ENCODE measurements at places on chromosomes 5 and 9. TPM values are rescaled to one million over a fixed set of nuclear protein-coding genes. Genes with fewer than 3 reads are reported as not detected.

GPRIN1 gene
- total RNA-seq, result 7.1 TPM

SLC9A3 gene
- 2.4 TPM for total RNA-seq

KIF24 gene
- 3.1 TPM for total RNA-seq

GALNT10 gene
- 62.2 TPM for total RNA-seq

ZNF483 gene
- 0.92 TPM for total RNA-seq

PCDHA10 gene
- 0.01 TPM for total RNA-seq

PCDHGC5 gene
- not detected for total RNA-seq

PRDM9 gene
- not detected for total RNA-seq

IL4 gene
- total RNA-seq, result not detected

ZNF366 gene
- total RNA-seq, result not detected

PCA3 gene
- total RNA-seq, result not detected

ENDOG gene
- 32.1 TPM for total RNA-seq

NDUFB6 gene
- 115 TPM for total RNA-seq

LHX3 gene
- total RNA-seq, result 0.09 TPM

ANKRD20A1 gene
- 1.0 TPM for total RNA-seq

PCDHA7 gene
- total RNA-seq, result 0.13 TPM

CBY3 gene
- not detected for total RNA-seq

UGT3A1 gene
- not detected for total RNA-seq

C1QTNF3 gene
- 0.53 TPM for total RNA-seq

FOXD4L4 gene
- total RNA-seq, result not detected

MARVELD2 gene
- 2.0 TPM for total RNA-seq

CRB2 gene
- total RNA-seq, result 0.11 TPM

CCDC192 gene
- not detected for total RNA-seq

NUDT2 gene
- 23.8 TPM for total RNA-seq

EQTN gene
- total RNA-seq, result not detected

FIBCD1 gene
- 6.5 TPM for total RNA-seq

LPAR1 gene
- total RNA-seq, result 15.1 TPM

DDX31 gene
- 26.7 TPM for total RNA-seq

Data from A549 treated with CORT108297 at 1 μM for 4 hours (cell line).